Peyer's patch (tissue), 4 donors: ENCODE measurements at places on chromosomes 12 and 14.

- no peak for DNase-seq
- H3K27me3 ChIP-seq: no peaks in the 10 kb centered on the region
- H3K27ac ChIP-seq: no peak overlapping the region
Observed at GRCh38 chr14:65804439-65805112, 392.0 kb downstream of the FUT8 start.

DNA sequence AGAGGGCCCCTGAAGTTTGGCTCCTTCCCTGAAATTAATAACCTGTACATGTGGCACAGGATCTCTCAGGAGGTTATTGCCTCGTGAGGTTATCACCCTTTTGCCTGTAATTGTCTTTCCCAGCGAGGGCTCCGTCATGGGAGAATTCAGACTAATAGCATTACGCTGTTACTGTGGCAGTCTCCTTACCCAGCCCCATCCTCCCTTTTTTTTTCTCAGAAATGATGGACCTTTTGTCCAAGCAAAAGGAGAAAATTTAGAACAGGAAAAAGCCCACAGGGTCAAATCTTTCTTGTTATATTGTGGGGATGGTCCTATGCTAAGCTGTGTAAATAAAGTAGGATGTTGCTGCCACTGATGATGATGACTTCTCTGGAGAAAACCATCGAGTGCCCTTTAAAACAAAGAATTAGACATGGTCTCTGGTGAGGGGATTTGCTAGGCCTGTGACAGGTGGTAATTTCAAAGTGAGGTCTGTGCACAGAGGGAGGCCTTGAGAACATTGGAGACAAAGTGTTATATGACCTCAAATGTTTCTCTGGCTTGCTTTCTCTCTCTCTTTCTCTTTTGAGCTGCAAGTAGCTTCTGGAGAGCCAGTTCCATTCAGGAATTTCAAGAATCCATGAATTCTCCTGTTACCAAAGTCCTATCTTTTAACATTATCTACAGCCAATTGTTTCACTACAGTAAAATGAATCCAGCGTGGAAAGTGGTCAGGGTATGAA, 357.2 kb downstream of the BMP4 start:
- no peaks in the 10 kb centered on the region for H3K27me3 ChIP-seq
- no peak overlapping the region for H3K4me3 ChIP-seq
- no peaks in the 10 kb centered on the region for H3K4me1 ChIP-seq
- DNase-seq: no peak
- H3K36me3 ChIP-seq: no peaks in the 10 kb centered on the region

DNA sequence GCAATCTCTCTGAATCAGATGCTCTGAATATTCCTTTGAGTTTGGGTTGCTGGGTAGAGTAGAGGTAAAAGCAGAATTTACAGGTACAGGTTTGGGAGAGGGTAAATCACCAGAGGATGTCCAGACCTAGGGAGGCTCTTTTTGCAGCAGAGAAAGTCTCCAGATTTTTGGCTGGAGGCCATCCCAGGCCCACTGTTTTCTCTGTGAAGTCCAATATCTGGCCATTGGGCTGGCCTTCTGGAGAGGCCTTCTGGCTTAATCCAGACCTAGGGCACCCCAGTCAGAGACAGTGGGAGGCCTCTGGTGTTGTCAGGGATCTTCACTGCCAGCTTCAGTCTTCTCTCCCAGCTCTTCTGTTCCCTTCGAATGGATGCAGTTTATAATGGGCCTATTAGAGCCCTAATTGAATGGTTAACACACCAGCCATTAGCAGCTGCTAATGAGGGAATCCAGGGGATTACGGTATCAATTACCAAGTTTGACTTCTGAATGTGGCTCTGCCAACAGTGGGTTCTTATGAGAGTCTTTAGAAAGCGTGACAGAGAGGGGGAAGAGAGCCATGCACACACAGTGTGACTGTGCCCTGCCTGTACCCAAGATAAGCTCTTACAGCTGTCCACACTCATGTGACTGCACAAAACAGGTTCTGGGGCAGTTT, 183.1 kb downstream of the EMP1 start:
- no peak overlapping the region for H3K4me3 ChIP-seq
- H3K27me3 ChIP-seq: no peaks in the 10 kb centered on the region
- H3K27ac ChIP-seq: no peak overlapping the region
- DNase-seq: no peak
- no peaks in the 10 kb centered on the region for H3K4me1 ChIP-seq

GRCh38 chr14:22549324-22549962, 39.6 kb downstream of the DAD1 start:
- no peak for DNase-seq
- no peaks in the 10 kb centered on the region for H3K4me1 ChIP-seq
- H3K36me3 ChIP-seq: no peaks in the 10 kb centered on the region
- no peak overlapping the region for H3K4me3 ChIP-seq

- no peak overlapping the region for H3K27ac ChIP-seq
- H3K36me3 ChIP-seq: peaks cover 5% of the 10 kb centered on the region
- DNase-seq: no peak
- peaks cover 24% of the 10 kb centered on the region for H3K4me1 ChIP-seq
Observed at GRCh38 chr14:58639842-58640484, 2.2 kb downstream of the DACT1 start.

- DNase-seq: no peak
- H3K27ac ChIP-seq: no peak overlapping the region
- H3K36me3 ChIP-seq: no peaks in the 10 kb centered on the region
- H3K4me1 ChIP-seq: peaks cover 6% of the 10 kb centered on the region
- no peaks in the 10 kb centered on the region for H3K27me3 ChIP-seq
- no peak overlapping the region for H3K4me3 ChIP-seq
Observed at GRCh38 chr12:108594-108993, 42.0 kb downstream of the IQSEC3 start.

DNA sequence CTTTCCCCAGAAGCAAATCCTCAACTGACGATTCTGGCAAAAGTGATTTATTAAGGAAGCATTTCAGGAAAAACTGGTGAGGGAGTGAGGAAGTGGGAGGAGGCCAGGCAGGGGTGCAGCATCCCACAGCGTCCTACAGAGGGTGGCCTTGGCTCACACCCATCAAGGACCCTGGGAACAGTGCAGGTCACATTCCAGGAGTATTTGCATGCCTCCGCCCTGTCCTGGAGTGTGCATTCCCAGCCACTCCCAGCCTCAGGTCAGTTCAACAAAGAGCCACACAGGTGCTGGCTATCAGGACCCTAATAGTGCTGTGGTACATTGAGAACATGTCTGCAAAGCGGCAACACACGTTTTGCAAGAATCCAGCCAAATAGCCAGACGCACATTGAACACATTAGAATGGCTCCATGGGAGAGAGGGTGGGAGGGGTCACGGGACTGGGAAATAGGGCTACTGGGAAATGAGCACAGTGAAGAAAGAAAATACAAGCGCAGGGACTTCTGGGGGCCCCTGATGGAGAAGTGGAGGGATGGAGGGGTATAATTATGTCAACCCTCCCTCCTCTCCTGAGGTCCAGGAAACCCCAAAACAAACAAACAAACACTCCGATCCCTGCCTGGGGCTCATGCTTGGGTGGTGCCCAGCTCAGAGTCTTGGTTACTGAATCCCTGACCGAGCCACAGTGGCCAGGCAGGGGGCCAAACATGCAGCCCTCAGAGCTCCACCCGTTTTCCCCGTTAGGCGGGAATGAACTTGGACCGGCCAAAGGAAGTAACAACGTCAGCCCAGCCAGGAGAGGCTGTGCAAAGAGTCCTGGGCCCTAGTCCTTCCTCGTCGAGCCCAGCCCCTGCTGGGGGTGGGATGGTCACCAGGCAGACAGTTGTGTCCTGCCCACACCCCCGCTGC, 36.5 kb downstream of the CMKLR1 start:
- H3K36me3 ChIP-seq: no peaks in the 10 kb centered on the region
- H3K4me1 ChIP-seq: peaks cover 25% of the 10 kb centered on the region
- DNase-seq: peak; percentile 62
- no peak overlapping the region for H3K27ac ChIP-seq
